ENCODE measurements at places on chromosomes 13 and 19. TPM values are rescaled to one million over a fixed set of nuclear protein-coding genes. Genes with fewer than 3 reads are reported as not detected.

DNA sequence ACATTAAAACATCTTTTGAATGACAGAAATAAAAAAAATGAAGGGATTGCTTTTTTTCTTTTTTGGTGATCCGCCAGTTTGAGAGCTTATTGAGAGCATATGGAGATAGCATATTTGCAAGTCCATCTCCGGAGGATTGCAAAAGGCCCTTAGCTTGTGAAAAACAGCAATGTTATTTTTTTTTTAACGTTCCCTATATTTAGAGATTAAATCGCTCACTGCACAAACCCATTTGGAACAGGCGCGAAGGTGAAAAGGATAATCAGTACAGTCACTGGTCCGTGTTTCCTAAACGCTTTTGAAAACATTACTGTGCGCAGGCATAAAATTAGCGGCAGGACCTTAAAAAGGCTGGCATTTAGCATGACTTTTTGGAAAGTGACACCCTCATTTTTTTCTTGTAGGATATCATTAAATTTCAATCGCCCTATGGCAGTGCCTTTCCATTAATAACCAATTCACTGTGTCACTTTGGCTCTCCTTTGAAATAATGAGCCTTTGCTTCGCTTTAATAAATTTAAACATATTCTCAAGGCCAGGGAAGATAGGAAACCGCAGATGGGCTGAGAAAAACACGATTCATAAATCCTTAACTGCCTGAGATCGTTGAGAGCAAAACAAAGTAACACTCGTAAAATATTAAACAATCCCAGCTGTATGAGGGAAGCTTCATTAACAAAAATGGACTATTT, 342.2 kb downstream of the DACH1 start:
- H3K27me3 ChIP-seq, result no peaks in the 10 kb centered on the region
- H3K4me3 ChIP-seq, result peak overlapping the region; percentile 16
- no peaks in the 10 kb centered on the region for H3K36me3 ChIP-seq
- H3K27ac ChIP-seq, result no peak overlapping the region
- H3K4me1 ChIP-seq, result no peaks in the 10 kb centered on the region
- DNase-seq, result no peak

DNA sequence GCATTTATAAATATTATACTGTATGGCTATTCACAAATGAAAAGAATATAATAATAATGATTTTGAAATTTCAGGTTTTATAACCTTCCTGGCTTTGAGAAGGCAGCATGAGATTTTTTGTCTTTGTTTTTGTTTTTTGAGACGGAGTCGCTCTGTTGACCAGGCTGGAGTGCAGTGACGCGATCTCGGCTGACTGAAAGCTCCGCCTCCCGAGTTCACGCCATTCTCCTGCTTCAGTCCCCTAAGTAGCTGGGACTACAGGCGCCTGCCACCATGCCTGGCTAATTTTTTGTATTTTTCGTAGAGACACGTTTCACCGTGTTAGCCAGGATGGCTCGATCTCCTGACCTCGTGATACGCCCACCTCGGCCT, 64.1 kb downstream of the ZNF429 start:
- peak overlapping the region; percentile 67 for H3K4me3 ChIP-seq
- no peaks in the 10 kb centered on the region for H3K4me1 ChIP-seq
- H3K36me3 ChIP-seq, result no peaks in the 10 kb centered on the region
- H3K27ac ChIP-seq, result peak overlapping the region; percentile 78
- no peaks in the 10 kb centered on the region for H3K27me3 ChIP-seq

GRCh38 chr19:51687791-51688670, 5.1 kb upstream of the SPACA6 start:
- no peaks in the 10 kb centered on the region for H3K36me3 ChIP-seq
- peaks cover 8% of the 10 kb centered on the region for H3K4me1 ChIP-seq
- no peaks in the 10 kb centered on the region for H3K27me3 ChIP-seq

GRCh38 chr13:79724348-79725103, 243.6 kb downstream of the NDFIP2 start:
- no peaks in the 10 kb centered on the region for H3K27me3 ChIP-seq
- peaks cover 29% of the 10 kb centered on the region for H3K4me1 ChIP-seq
- peak overlapping the region; percentile 72 for H3K27ac ChIP-seq
- no peaks in the 10 kb centered on the region for H3K36me3 ChIP-seq

- H3K27ac ChIP-seq, result no peak overlapping the region
- no peaks in the 10 kb centered on the region for H3K27me3 ChIP-seq
- DNase-seq, result peak; percentile 64
- H3K36me3 ChIP-seq, result no peaks in the 10 kb centered on the region
- no peak overlapping the region for H3K4me3 ChIP-seq
These were observed 24.3 kb downstream of the NFILZ start for GRCh38 chr19:8654591-8655339.

DNA sequence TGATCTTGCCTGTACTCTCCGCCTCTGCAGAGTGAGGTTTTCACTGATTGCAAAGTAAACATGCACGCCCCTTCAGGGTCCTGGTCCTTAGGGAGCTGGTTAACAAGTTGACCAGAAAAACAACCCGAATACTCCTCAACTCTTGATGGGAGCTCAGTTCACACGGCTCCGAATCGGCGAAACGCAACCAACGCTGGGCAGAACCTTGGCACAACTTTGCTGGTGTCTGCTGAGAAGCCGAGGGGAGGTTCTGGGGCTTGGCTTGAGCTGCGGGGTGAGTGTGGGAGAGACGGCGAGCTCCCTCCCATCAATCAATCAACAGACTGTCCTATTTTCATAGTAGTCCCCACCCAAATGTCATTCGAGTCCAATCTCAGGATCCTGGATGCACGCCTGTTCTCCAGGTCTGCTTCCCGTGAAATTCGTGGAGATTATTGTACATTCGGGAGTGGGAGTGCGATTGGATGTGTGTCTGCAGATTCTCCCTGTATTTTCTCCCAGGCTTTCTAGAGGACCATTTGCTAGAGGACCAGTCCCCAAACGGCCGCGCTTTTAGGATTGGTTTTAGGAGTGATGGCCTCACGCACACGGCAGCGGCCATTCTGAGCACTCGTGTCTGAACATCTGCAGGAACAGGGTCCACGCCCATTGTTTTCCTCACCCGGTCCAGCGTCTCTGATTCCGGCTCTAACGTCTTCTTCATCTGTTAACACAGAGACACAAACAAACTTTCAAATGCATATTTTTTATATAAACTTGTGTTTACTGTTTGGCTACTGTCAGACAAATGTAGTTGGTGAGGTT, 51.6 kb upstream of the F7 start:
- no peak overlapping the region for H3K27ac ChIP-seq
- no peaks in the 10 kb centered on the region for H3K36me3 ChIP-seq
- H3K4me1 ChIP-seq, result peaks cover 6% of the 10 kb centered on the region
- peaks cover 36% of the 10 kb centered on the region for H3K27me3 ChIP-seq
- H3K4me3 ChIP-seq, result no peak overlapping the region

- H3K27me3 ChIP-seq, result no peaks in the 10 kb centered on the region
- peaks cover 5% of the 10 kb centered on the region for H3K4me1 ChIP-seq
- H3K4me3 ChIP-seq, result no peak overlapping the region
- no peaks in the 10 kb centered on the region for H3K36me3 ChIP-seq
These were observed 129.4 kb downstream of the KL start for GRCh38 chr13:33145667-33146066.

DNA sequence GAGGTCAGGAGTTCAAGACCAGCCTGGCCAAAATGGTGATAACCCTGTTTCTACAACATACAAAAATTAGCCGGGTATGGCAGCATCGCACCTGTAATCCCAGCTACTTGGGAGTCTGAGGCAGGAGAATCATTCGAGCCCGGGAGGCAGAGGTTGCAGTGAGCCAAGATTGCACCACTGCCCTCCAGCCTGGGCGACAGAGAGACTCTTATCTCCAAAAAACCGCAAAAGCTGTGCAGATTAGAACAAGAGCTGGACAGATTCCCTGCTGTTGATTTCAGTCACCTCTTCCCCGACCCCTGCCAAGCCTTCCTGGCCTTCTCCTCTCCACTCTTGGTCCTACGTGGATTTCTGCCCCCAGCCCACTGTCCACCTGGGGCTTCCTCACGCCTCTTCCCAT, 8.3 kb downstream of the CAMSAP3 start:
- H3K4me1 ChIP-seq, result no peaks in the 10 kb centered on the region
- H3K36me3 ChIP-seq, result no peaks in the 10 kb centered on the region
- DNase-seq, result no peak
- H3K4me3 ChIP-seq, result no peak overlapping the region
- H3K27me3 ChIP-seq, result peaks cover 15% of the 10 kb centered on the region

DNA sequence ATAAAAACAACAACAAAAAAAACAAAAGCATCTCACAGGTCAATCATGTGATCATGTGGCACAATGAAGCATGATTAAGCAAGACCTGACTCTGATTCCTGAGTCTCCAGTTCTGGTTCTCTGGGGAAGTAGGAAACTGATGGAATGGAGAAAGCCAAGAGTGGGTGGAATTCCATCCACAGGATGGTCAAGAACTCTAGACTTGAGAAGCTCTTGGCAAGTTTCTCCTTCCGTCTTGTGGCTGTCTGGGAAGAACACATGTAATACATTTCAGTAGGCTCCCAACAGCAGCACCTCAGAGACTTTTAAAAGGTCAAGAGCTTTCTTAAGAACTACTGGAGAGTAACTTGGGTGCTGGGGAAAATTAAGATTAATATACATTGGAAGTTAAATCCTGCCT, 78.6 kb upstream of the TSHZ3 start:
- no peak for DNase-seq
- no peak overlapping the region for H3K4me3 ChIP-seq
- no peaks in the 10 kb centered on the region for H3K27me3 ChIP-seq
- H3K27ac ChIP-seq, result no peak overlapping the region
- no peaks in the 10 kb centered on the region for H3K36me3 ChIP-seq

DNA sequence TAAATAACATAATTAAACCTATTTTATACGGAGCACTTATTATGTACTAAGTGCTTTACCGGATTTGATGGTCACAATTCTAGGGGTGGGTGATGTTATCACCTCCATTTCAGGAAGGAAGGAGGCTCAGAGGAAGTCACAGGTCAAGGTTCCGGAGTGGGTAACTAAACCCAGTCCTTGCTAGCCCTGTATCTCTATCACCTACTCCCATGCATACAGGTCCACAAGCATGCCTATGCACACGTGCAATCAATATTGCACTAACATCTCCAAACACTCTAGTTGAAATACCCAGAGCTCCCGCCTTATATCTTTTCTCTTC, 17.8 kb upstream of the FOSB start:
- no peaks in the 10 kb centered on the region for H3K27me3 ChIP-seq
- peak overlapping the region; percentile 52 for H3K27ac ChIP-seq
- H3K4me1 ChIP-seq, result peaks cover 30% of the 10 kb centered on the region
- peak overlapping the region; percentile 65 for H3K4me3 ChIP-seq

DNA sequence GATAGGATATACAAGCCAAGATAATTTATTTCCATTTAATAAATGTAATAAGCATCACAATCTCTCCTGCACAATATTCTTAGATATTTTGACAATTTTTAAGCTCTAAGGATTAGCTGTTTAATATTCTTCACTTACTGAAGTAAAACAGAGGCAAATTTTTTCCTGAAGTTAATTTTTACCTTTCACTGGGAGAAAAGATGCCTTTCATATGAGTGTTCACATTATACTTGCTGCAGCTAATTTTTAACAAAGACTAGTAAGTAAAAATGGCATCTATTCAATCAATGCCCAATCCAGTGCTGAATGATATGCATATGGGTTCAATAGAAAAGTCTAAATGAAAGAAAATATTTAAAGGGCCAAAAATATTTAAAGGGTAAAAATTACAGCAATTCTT, 377.2 kb upstream of the GPC6 start:
- no peaks in the 10 kb centered on the region for H3K27me3 ChIP-seq
- no peaks in the 10 kb centered on the region for H3K36me3 ChIP-seq
- no peaks in the 10 kb centered on the region for H3K4me1 ChIP-seq
- H3K4me3 ChIP-seq, result no peak overlapping the region
- H3K27ac ChIP-seq, result no peak overlapping the region
- no peak for DNase-seq

DNA sequence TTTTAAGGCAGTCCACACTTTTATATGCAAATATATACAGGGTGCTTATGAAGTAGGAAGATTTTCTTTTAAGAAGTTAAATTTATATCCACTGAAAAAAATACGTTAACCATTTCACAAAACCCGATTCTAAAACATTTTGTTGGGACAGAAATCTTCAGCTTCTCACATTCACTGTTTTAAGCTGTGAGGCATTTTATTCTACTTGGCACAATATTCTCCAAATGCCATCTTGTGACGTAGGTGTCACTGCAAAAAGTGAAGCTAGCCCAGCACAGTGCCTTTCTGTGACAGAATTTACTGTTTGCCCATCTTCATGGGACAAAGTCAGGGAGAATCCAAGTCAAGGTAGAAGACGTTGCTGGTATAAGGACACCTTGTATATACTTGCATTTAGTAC, 94.5 kb upstream of the SLC15A1 start:
- H3K36me3 ChIP-seq, result no peaks in the 10 kb centered on the region
- H3K4me3 ChIP-seq, result no peak overlapping the region
- no peaks in the 10 kb centered on the region for H3K27me3 ChIP-seq
- H3K4me1 ChIP-seq, result no peaks in the 10 kb centered on the region

GRCh38 chr19:17943274-17944221, 10.7 kb downstream of the CCDC124 start:
- H3K27ac ChIP-seq, result no peak overlapping the region
- no peak for DNase-seq
- H3K27me3 ChIP-seq, result no peaks in the 10 kb centered on the region
- peaks cover 41% of the 10 kb centered on the region for H3K36me3 ChIP-seq
- no peak overlapping the region for H3K4me3 ChIP-seq
- peaks cover 5% of the 10 kb centered on the region for H3K4me1 ChIP-seq

DNA sequence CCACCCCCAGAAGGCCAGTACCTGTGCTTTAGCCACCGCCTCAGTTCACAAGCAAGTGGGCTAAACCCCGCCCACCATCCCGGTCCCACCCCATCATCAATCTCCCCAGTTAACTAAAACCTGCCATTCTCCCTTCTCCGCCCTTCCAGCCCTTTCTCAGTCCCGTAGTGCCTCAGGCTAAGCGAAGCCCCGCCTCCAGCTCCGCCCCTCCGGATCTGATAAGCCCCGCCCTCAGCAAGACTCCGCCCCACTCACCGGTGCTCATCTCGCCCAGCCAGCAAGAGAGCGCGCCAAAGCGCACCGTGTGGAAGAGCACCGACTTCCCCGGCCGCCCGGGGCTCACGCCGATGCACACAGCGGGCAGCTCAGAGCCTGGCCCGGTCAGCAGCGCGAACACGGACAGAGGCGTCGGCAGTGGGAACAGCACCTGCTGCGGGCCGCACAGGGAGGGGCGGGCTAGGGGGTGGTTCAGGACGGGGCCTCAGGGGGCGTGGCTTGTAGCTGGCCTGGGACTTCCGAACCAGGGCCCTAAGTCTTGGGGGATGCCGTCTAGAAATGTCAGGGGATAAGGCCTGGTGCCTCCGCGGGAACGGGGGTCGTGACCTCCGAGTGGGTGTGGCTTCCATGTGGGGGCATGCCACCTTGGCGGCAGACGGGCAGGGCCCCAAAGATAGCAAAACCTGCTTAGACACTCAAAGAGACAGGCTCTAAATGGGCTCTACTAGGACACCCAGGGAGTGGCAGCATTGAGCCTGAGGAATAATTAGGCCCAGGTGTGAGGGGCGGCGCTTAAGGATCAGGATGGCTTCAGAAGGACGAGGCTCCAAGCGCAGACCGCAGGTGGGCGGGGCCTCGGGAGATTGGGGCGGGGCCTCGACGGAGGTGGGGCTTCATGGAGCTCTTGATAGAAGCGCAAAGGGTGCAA, 21.4 kb downstream of the MAP4K1 start:
- no peaks in the 10 kb centered on the region for H3K4me1 ChIP-seq
- no peaks in the 10 kb centered on the region for H3K27me3 ChIP-seq
- H3K4me3 ChIP-seq, result no peak overlapping the region
- H3K36me3 ChIP-seq, result peaks cover 14% of the 10 kb centered on the region
- DNase-seq, result peak; percentile 90
- peak overlapping the region; percentile 3 for H3K27ac ChIP-seq

- no peak overlapping the region for H3K4me3 ChIP-seq
- H3K36me3 ChIP-seq, result no peaks in the 10 kb centered on the region
- H3K27me3 ChIP-seq, result no peaks in the 10 kb centered on the region
- H3K4me1 ChIP-seq, result no peaks in the 10 kb centered on the region
- no peak overlapping the region for H3K27ac ChIP-seq
These were observed 60.4 kb upstream of the ABCC4 start for GRCh38 chr13:95361686-95362085.

Gene STX10
- polyA plus RNA-seq, result 43.6 TPM
